ENCODE measurements at places on chromosomes 5 and 9.

DNA sequence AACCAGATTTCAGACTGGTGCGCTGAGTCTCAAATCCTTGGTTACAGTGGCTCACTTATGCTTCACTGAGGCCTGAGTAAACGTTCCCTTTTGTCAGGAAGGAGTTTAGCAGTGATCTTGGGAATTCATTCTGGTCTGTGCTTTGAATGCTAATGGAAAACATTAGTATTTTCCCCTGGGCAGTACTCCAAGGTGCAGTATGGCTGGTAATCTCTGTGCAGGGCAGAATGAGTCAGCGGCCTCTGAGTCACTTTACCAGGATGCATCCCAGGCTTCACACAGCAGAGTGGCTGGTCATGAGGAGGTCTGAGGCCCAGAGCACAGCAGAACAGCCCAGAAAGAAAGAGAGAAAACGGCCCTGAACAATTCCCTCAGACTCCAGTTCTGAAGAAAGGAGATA is 54.0 kb downstream of the PCA3 start:
- DNase-seq = no peak

DNA sequence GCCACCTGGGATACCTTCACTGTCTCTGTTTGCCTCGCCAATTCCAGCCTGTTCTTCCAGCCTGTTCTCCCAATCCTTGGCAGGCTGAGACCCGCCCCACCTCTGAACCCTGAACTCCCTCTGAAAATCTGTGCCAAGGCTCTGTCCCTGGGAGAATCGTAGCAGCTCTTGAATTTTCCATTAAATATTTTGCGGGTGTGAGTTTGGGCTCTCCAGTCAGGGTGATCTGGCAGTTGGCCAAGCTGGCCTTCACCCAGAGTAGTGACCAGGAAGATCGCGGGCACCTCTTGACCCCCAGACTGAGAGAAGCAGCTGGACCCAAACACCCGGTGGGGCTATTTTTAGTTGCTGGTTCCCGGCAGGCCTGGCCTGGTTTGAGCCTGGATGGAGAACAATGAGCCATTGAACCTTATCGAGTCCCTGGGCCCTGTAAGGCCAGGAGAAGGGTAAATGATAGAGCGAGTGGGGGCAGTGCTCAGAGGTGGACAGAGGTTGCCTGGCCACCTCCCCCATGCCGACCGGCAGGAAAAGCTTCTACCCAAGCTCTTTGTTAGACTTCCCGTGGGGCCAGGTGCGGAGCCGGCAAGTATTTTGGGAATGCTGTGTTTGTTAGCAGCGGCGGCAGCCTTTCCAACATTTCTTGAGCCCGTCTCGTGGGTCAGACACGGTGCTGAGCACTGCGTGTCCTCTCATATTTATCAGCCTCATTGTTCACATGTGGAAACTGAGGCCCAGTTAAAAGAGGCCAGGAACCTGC is 146.2 kb downstream of the RGS3 start:
- DNase-seq = no peak

GRCh38 chr5:55227664-55228430 is 732 bp upstream of the MCIDAS start:
- no peak for DNase-seq

DNA sequence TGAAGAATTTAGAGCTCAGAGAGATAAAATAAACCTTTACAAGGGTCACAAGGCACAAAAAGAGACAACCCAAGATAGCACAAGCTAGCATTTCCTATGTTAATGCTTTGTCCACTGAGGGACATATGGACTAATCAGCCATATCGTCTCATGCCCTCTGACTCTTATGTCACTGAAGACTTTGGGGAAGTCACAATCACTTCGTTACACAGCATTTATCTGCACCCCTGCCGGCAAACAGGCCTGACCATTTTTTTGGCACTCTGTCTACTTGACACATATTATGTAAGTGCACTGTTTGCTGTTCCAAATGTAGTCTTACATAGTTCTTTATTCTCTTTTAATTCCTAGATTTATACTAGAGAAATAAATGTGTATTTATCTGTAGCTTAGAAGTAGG is 13.9 kb upstream of the BNC2 start:
- no peak for DNase-seq

DNA sequence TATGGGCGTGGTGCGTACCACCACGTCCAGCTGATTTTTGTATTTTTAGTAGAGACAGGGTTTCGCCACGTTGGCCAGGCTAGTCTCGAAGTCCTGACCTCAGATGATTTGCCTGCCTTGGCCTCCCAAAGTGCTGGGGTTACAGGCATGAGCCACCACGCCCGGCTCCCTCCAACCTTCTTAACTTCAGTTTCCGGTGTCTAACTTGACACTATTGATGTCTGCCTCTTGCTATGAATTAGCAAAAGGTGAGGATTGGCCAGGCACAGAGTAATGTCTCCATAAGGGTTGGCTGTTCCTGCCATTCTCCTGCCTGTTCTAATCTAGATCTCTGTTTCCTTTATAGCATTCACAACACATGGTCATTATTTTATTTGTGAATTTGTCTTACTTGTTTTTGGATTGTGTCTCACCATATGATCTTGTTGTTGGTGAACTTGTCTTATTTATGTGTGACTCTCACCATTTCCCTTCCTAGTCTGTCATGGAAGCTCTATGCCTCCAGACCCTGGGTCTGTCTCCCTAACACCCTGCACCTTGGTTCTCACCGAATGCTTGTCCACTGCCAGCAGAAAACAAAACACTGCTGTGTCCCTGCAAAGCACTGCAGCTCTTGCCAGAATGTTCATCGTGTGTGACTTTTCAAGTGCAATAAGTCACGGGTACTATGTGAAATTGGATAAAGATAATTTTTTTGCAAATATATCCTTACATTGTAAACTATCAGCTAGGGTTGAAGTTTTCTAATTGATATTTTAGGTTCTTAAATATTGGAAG is 26.0 kb downstream of the BASP1 start:
- DNase-seq = no peak

DNA sequence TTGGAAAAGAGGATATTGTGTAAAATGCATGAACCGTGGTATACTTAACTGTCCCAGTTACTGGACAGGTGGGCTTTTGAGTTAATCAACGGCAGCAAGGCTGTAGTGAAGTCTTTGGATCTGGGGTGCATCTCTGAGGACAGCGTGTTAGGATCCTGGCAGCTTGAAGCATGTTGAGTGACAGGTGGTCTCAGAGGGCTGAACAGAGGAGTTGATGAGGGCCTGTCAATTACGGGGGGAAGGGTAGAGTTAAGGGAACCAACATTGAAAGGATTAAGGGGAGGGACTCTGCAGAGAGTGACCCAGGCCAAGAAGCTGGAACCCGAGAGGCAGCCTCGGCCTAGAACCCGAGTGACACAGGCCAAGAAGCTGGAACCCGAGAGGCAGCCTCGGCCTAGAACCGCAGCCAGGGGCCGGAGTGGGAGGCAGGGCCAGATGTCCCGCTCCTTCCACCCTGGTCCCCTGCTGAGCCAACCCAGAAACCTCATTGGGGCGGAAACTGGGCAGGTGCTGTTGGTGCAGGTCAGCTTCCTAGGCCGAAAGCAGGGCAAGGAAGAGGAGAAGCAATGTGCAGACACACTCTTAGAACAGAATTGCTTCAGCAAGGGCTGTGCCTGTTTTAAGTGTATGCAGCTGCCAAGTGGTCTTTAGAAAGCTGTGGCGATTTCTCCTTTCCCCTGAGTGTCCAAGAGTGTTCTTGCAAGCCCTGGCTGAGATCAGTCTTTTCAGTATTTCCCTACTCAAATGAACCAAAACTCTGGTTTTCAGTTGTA is 62.0 kb downstream of the ANKRD33B start:
- DNase-seq = no peak

- DNase-seq = no peak
Observed at GRCh38 chr9:129446828-129447550, 173.9 kb downstream of the C9orf50 start.

- DNase-seq = no peak
Observed at GRCh38 chr9:79670269-79670961, 98.7 kb downstream of the TLE4 start.

DNA sequence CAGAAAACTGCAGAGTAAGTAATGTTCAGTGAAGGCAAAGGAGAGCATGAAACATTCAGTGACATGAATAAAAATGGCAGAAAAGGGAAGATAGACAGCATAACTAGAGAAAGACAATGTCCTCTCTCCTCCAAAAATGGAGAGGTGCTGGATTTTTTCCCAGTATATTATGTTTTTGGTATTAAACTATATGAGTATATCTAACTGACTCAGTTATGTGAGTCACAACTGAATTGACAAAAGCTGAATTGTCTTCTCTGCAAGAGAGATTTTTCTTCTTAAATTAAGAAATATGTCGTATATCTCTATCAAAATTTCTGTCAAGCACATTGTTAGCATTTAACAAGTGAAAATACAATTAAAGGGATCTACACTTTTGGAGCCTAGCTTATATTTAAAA is 375.1 kb downstream of the CHSY3 start:
- DNase-seq = no peak

DNA sequence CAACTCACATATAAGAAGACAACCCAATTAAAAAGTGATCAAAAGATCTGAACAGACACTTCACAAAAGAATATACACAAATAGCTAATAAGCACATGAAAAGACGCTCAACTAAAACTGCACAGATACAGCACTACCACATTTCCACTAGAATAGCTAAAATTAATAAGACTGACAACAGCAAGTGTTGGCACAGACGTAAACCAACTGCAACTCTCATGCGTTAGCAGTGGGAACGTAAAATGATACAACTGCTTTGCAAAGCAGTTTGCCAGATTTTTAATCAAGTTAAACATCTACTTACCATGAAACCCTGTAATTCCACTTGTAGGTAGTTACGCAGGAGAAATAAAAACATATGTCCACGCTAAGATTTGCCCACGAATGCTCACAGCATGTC is 9.0 kb downstream of the SEMA4D start:
- no peak for DNase-seq

DNA sequence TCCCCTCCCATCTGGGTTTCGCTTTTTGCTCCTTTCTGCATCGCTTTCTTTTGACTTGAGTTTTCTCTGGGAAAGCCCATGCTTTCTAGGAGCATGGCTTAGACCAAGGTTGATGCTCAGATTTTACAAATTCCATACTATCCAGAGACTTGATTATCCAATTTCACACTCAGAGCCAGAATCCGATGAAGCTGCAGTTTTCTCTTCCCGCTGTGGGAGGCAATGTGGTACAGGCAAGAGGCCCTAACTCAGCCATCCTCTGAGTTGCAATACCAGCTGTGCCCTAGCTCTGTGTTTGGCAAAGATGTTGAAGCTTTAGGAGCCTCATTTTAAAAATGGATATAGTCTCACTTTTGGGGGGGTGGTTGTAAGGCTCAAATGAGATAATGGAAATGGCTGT is 85.1 kb downstream of the BRINP1 start:
- DNase-seq = no peak
